ENCODE measurements at places on chromosomes 16 and 17.

DNA sequence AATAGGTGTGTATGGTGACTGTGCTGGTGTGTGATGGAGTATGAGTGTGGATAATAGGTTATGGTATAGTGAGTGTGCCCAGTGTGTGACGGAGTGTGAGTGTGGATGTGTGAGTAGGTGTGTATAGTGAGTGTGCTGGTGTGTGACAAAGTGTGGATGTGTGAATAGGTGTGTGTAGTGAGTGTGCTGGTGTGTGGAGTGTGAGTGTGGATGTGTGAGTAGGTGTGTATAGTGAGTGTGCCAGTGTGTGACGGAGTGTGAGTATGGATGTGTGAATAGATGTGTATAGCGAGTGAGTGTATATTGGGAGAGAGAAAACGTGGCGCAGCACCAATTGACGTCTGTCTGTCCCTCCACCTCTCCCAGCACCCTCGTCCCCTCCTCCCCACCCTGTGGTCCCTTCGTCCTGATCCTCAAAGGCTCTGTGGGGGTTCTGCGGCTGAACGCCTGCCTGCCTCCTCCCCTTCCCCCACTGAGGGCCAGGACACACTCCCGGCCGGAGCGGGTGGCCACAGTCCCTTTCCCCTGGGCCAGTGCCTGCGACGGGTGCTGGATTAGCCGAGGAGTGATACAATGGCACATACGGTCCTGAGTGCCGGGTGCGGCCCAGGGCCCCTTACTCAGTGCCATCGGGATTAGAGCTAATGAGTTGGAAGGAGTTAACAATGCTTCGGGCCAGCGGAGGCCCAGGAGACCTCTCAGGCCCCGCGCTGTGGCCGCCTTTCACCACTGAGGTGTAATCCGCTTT is 160.0 kb downstream of the MRM1 start:
- DNase-seq: no peak

DNA sequence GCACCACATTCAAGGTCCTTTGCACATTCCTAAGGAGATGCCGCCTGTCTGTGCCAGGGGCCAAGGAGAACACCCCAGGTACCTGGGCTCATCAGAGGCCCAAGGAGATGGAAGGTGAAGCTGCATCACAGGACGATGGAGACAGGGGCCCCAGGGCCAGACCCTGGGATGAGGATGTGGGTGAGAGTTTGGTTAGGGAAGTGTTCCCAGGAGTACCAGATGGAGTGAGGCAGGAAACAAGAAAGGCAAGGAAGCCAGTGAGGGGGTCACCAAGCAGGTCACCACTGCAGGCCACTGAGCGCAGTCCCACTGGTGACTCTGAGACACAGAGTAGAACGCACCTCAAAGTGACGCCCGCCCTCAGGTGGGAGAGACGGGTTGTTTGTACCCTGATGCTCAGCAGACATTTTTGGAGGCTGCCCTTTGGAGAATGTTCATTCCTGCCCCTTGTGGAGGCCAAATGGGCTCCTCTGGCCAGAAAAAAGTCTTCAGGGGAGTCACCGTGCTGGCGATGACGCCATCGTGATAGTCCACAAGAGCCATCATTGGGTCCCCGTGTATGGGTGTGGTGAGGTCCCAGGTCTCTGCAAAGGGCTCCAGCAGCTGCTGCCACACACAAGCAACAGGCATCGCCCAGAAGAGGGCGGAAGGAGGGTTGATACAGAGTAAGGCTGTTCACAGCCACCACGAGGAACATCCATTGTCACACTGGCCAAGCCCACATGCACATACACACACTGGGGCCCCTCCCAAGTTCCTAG is 57.5 kb downstream of the BEAN1 start:
- no peak for DNase-seq

DNA sequence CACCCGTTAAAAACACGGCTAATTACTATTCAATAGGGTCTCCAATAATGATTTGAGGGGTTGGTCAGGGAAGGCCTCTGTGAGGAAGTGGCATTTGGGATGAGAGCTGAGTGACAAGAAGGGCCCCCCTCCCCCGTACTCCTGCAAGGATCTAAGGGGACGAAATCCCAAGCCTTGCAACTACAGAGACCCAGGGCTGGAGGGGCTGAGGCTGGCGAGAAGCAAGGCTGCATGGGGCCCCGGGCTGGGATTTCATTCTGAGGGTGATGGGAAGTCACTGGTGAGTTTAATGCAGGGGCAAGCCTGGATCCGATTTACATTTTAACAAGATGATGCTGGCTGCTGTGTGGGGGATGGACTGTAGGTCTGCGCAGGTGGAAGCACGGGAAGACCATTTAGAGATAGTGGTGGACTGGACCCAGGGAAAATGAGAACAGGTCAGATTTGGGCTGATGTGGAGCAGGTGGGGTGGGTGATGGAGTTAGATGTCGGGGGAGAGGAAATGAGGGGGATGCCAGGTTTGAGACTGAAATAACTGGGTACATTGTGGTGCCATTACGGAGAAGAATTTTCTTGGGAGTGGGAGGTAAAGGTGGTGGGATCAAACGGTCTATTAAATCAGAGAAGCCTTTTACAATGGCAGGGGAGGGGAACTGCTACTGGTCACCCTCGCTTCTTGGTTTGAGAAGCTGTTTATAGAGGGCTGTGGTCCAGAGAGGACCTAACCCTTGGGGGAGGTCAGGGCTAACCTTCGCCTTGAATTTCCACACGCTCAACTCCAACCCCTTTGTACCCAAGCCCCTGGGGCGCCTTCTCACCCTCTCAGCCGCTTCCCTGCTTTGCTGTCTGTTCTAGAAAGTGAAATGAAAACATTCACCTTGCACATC is 932 bp upstream of the MYBBP1A start:
- DNase-seq: no peak

GRCh38 chr16:70757183-70757582 is 43.8 kb downstream of the VAC14 start:
- no peak for DNase-seq

DNA sequence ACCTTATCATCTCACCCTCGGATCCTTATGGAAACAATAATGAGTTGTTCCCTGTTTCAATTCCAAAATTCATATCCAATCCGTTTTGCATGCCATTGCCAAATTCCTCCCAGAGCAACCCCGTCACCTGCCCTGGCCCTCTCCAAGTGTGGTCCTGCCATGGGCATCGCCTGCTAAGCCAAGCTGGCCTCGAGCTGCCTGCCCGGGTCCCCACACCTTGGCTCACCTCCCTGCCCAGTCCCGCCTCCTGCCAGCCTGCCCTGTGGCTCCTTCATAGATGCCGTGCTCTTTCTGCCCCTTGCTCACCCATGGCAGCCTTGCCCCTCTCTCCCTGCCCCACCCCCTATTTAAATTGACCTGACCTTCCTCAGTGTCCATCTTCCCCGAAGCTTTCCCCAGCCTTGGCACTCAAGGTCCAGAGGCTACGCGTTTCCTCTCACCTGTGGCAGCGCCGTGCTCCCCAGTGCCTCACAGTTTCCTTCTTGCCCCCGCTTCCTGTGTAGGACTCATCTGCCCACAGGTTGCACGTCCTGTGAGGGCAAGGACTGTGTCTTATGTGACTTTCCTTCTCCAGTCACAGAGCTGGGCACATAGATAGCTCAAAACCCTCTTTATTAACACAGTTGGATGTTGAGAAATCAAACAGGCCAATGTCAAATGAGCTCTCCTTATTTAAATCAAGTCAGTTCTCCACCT is 12.7 kb downstream of the MAPT start:
- no peak for DNase-seq

Data from liver (tissue), 10 donors.